ENCODE measurements at places on chromosomes 5 and 9. TPM values are rescaled to one million over a fixed set of nuclear protein-coding genes. Genes with fewer than 3 reads are reported as not detected.

DNA sequence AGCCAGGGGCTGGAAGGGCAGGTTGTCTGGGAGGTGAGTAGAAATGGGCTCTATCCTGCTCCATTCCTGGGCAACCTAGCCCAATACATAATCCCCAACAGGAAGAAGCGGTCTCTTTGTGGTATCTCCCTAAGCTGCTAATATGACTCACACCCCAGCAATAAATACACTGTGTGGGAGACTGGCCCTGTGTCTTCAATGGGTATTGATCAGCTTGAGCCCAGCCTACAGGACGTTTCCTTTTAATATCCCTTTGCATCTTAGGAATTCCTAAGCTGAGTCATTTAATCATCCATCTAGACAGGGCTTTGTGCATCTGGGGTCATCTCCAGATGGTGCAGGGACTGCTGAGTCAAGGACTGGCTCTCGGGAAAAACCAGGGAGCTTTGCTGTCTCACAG, 207.0 kb upstream of the PANK3 start:
- H3K36me3 ChIP-seq = no peaks in the 10 kb centered on the region
- H3K27me3 ChIP-seq = no peaks in the 10 kb centered on the region
- no peak overlapping the region for H3K4me3 ChIP-seq
- peak; percentile 9 for DNase-seq
- no peaks in the 10 kb centered on the region for H3K4me1 ChIP-seq
- H3K27ac ChIP-seq = no peak overlapping the region

ACTBL2 gene
- total RNA-seq = 0.10 TPM

- H3K4me3 ChIP-seq = no peak overlapping the region
- no peaks in the 10 kb centered on the region for H3K27me3 ChIP-seq
- H3K36me3 ChIP-seq = peaks cover 6% of the 10 kb centered on the region
- peaks cover 58% of the 10 kb centered on the region for H3K4me1 ChIP-seq
Measured at GRCh38 chr5:148963664-148964063, 99.2 kb downstream of the SH3TC2 start.

HTR4 gene
- total RNA-seq = not detected

SCGB3A1 gene
- not detected for total RNA-seq

DOK3 gene
- 6.0 TPM for total RNA-seq

- no peak for DNase-seq
- peak overlapping the region; percentile 98 for H3K27ac ChIP-seq
- no peaks in the 10 kb centered on the region for H3K27me3 ChIP-seq
- H3K36me3 ChIP-seq = peaks cover 6% of the 10 kb centered on the region
- H3K4me1 ChIP-seq = peaks cover 35% of the 10 kb centered on the region
Measured at GRCh38 chr9:27538647-27539046, 9.0 kb upstream of the MOB3B start.

- H3K27me3 ChIP-seq = peaks cover 21% of the 10 kb centered on the region
- peaks cover 8% of the 10 kb centered on the region for H3K4me1 ChIP-seq
- no peaks in the 10 kb centered on the region for H3K36me3 ChIP-seq
- no peak for DNase-seq
Measured at GRCh38 chr9:72251589-72251988, 102.3 kb downstream of the GDA start.

DNA sequence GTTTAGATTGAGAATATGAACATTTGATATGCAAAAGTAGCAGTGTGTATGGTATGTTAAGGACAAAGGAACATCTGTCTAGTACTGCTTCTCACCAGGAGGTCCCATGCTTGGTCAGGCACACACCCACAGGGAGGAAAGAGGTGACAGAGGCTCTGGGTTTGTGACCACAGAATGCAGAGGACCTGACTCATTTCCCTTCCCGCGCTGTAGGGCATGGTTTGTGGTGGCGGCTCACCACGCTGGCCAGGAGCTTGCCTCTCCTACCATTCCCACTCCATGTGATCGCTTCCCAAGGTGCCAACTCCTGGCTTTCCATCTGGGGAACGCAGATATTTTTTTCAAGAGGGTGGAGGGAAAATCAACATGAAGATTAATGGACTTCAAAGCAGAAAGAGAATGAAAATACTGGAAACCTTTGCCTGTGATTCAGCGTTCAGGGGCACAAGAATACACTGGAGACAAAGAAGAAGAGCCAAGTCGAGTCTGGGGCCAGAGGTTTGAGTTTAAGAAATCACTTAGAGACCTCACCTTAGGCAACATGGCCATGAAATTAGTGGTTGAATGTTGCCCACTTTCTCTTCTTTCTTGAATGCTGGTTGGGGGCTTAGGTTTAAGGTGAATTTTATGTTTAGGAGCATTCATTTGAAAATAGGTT, 477.8 kb downstream of the CCDC171 start:
- H3K4me3 ChIP-seq = peak overlapping the region; percentile 9
- no peaks in the 10 kb centered on the region for H3K36me3 ChIP-seq
- peak; percentile 92 for DNase-seq
- no peaks in the 10 kb centered on the region for H3K27me3 ChIP-seq
- H3K4me1 ChIP-seq = peaks cover 35% of the 10 kb centered on the region

DNA sequence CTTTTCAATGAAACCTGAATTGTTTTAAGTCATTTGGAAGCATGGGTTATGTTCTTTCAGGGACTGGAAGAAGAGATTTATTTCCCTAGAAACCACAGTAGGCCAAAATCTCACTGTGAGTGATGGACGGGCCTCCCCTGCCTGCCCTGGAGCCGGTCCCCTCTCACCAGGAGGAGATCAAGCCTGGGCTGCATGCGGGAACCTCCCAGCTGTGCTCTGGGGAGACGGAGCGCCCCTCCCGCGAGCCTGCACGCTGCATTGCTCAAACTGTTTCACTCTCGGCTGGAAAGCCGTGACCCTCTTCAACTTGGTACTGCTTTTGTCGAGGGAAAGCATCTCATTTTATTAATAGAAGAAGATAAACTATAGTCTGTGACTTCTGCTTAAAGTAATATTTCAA, 85.4 kb downstream of the IRX2 start:
- H3K27ac ChIP-seq = no peak overlapping the region
- no peaks in the 10 kb centered on the region for H3K4me1 ChIP-seq
- no peak overlapping the region for H3K4me3 ChIP-seq
- no peak for DNase-seq

ALDOB gene
- total RNA-seq = not detected

GRCh38 chr9:127361561-127361960, 35.4 kb upstream of the SLC2A8 start:
- no peaks in the 10 kb centered on the region for H3K27me3 ChIP-seq
- H3K27ac ChIP-seq = peak overlapping the region; percentile 88
- no peaks in the 10 kb centered on the region for H3K36me3 ChIP-seq
- peaks cover 10% of the 10 kb centered on the region for H3K4me1 ChIP-seq
- peak; percentile 46 for DNase-seq

ZNF454 gene
- not detected for total RNA-seq

- H3K4me1 ChIP-seq = no peaks in the 10 kb centered on the region
- DNase-seq = peak; percentile 2
- H3K36me3 ChIP-seq = no peaks in the 10 kb centered on the region
- H3K27ac ChIP-seq = no peak overlapping the region
- H3K4me3 ChIP-seq = no peak overlapping the region
Measured at GRCh38 chr5:64417390-64417789, 88.4 kb upstream of the RGS7BP start.

- no peak overlapping the region for H3K4me3 ChIP-seq
- peak overlapping the region; percentile 76 for H3K27ac ChIP-seq
- H3K4me1 ChIP-seq = peaks cover 17% of the 10 kb centered on the region
- no peak for DNase-seq
Measured at GRCh38 chr9:87213948-87214347, 266.6 kb upstream of the GAS1 start.

SLC23A1 gene
- total RNA-seq = not detected

DNA sequence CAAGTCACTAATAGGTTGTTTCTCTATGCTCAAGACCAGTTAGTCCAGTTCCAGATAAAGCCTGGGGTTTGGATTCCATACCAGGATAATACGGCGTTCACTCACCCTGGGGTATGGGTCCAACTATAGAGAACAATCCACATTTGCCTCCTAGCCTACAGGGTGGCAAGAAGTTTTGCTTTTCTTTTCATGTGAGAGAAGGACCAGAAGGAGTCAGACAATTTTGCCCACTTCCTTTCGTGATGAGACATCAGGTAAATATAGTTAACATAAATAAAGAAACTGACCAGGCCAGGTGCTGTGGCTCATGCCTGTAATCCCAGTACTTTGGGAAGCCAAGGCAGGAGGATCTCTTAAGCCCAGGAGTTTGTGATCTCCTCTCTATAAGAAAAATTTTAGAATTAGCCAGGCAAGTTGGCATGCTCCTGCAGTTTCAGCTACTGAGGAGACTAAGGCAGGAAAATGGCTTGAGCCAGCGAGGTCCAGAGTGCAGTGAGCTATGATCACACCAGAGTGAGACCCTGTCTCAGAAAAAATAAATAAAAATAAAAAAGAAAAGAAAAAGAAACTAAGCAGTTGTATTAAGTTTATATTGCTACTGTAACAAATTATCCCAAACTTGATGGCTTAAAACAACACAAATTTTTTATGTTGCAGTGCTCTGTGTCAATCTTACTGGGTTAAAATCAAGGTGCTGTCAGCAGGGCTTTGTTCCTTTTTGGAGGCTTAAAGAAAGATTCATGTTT, 7.5 kb upstream of the REEP5 start:
- peaks cover 7% of the 10 kb centered on the region for H3K4me1 ChIP-seq
- no peaks in the 10 kb centered on the region for H3K36me3 ChIP-seq
- no peak overlapping the region for H3K4me3 ChIP-seq
- no peak for DNase-seq

LVRN gene
- 0.71 TPM for total RNA-seq

PCDHGA10 gene
- total RNA-seq = 1.4 TPM

GRCh38 chr5:57339521-57339920, 143.1 kb downstream of the ACTBL2 start:
- H3K4me3 ChIP-seq = no peak overlapping the region
- H3K27me3 ChIP-seq = no peaks in the 10 kb centered on the region
- no peaks in the 10 kb centered on the region for H3K4me1 ChIP-seq
- no peak overlapping the region for H3K27ac ChIP-seq

GRCh38 chr9:134783699-134784039, 96.9 kb upstream of the FCN2 start:
- H3K4me3 ChIP-seq = no peak overlapping the region
- H3K27ac ChIP-seq = no peak overlapping the region
- peaks cover 18% of the 10 kb centered on the region for H3K4me1 ChIP-seq
- H3K27me3 ChIP-seq = peaks cover 68% of the 10 kb centered on the region

- no peak overlapping the region for H3K4me3 ChIP-seq
- H3K27ac ChIP-seq = no peak overlapping the region
- H3K27me3 ChIP-seq = no peaks in the 10 kb centered on the region
- peaks cover 6% of the 10 kb centered on the region for H3K4me1 ChIP-seq
- H3K36me3 ChIP-seq = no peaks in the 10 kb centered on the region
Measured at GRCh38 chr5:111966290-111966689, 209.3 kb upstream of the NREP start.

- peaks cover 14% of the 10 kb centered on the region for H3K4me1 ChIP-seq
- H3K27ac ChIP-seq = no peak overlapping the region
- peaks cover 21% of the 10 kb centered on the region for H3K27me3 ChIP-seq
Measured at GRCh38 chr5:38776149-38776896, 69.5 kb upstream of the OSMR start.

BTNL3 gene
- not detected for total RNA-seq

- no peaks in the 10 kb centered on the region for H3K36me3 ChIP-seq
- H3K27ac ChIP-seq = no peak overlapping the region
- H3K27me3 ChIP-seq = no peaks in the 10 kb centered on the region
- no peak for DNase-seq
Measured at GRCh38 chr5:168720575-168720974, 141.4 kb upstream of the PANK3 start.

DNA sequence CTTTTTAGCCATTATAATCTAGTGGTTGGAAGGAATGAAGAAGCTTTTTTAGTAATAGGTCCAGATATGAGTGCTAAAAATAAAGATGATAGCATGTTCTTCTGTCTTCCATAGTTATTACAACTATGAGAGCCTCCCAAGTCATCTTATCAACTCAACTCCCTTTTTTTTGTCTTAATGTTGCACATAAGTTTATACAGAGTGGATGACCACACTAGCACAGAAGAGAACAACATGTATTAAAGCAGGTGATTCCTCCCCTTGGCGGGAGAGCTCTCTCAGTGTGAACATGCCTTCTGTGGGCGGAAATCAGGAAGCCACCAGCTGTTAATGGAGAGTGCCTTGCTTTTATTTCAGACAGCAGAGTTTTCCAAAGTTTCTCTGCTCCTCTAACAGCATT, 40.1 kb upstream of the STX17 start:
- H3K27ac ChIP-seq = no peak overlapping the region
- peaks cover 5% of the 10 kb centered on the region for H3K4me1 ChIP-seq
- no peaks in the 10 kb centered on the region for H3K36me3 ChIP-seq

CTSV gene
- total RNA-seq = 1.9 TPM

GRCh38 chr5:88539026-88539425, 270.4 kb upstream of the TMEM161B start:
- no peaks in the 10 kb centered on the region for H3K36me3 ChIP-seq
- peaks cover 44% of the 10 kb centered on the region for H3K27me3 ChIP-seq
- H3K4me3 ChIP-seq = no peak overlapping the region

DNA sequence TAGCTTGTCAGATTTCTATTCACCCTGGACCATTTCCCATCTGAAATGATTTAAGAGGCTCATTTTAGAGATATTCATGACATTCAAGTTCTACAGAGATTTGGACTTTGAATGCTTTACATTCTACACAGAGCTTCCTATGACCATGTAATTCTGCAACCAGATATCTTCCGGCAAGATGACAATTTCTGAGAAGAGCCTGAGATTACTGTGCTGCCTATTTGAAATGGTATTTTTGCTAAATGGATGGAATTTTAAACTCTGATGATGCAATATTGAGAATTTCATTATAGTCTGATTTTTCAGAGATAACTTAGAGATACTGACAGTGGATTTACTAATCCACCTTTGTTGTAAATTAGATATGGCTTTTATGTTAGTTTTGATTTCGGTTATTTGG, 16.0 kb upstream of the ACOT12 start:
- no peak for DNase-seq
- peaks cover 21% of the 10 kb centered on the region for H3K36me3 ChIP-seq
- H3K4me1 ChIP-seq = no peaks in the 10 kb centered on the region

GRCh38 chr5:139960723-139961383, 82.2 kb downstream of the NRG2 start:
- H3K36me3 ChIP-seq = no peaks in the 10 kb centered on the region
- peaks cover 12% of the 10 kb centered on the region for H3K27me3 ChIP-seq
- no peaks in the 10 kb centered on the region for H3K4me1 ChIP-seq
- H3K27ac ChIP-seq = no peak overlapping the region
- no peak overlapping the region for H3K4me3 ChIP-seq
- DNase-seq = no peak

GNG10 gene
- 61.7 TPM for total RNA-seq

MAN2A1 gene
- 44.1 TPM for total RNA-seq

GPR150 gene
- not detected for total RNA-seq

DNA sequence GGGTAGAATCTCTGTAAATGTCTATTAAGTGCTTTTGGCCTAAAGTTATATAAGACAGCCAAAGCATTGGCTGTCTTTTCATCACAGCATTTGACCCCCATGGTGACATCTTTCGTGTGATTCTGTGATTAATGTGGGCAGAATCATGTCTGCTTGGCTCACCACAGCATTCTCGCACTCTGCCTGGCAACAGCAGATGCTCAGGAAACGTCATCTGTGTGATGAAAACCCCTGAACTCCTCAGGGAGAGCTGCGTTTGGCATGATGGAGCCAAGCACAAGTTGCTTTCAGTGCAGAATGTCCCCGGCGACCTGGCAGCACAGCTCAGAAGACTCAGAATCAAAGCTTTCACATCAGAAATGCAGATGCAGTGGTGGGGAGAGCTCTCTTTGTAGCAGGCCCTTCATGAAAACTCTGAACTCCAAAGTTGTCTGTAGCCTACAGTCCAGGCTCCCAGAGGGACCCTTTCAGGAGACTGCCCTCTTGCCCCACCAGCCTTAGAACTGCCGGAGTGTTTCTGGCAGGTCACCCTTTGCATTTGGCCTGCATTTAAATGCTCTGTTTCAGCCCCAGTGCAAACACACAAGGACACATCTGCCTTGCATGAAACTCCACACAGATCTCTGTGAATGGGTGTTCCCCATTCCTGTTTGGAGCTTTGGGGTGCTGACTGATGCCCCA, 155.6 kb upstream of the PANK3 start:
- no peak for DNase-seq
- H3K27me3 ChIP-seq = peaks cover 19% of the 10 kb centered on the region
- no peaks in the 10 kb centered on the region for H3K36me3 ChIP-seq
- no peak overlapping the region for H3K4me3 ChIP-seq
- no peak overlapping the region for H3K27ac ChIP-seq

Data from MCF 10A (cell line).